Pons (tissue), 1 donor: ENCODE measurements at places on chromosomes 1 and 21.

DNA sequence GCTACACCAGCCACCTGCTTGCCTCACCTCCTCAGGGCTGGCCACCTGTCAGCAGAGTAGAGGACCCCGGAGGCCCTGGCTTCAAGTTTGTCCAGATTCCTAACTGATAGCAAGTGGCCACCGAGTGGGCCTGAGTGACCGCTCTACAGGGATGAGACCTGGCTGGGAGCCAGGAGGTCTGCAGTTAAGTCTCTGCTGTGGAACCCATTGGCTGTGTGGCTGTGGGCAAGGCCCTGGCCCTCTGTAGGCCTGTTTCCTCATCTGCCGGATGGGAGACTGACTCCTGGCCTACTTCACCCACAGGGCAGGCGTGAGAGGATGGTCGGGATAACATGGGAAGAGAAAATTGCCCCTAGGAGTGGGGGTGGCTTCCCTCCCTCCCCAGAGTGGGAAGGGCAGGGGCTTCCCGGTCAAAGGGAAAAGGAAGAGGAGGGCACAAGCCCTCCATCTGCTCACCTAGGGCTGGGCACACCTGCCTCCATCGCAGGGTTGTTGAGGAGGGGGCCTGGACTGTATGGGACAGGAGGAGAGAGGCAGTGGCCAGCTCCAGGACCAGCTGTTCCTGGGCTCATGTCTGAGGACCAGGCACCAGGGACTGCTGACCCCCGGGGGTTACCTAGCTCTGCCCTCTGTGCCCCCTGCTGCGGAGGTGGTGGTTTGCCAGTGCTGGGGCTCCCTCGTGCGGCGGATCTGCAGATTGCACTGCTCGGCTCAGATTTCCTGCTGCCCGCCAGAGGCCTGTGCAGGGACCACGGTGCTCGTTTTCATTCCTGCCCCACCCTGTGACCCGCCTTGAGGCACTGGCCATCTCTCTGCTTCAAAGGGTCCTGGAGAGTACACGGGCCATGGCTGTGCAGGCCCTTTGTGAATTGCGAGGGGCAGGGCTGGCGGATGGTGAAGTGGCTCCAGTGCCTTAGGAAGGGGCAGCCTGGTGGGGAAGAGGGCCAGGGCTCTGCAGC lies 9.1 kb upstream of the MTFR1L start:
- DNase-seq = no peak

DNA sequence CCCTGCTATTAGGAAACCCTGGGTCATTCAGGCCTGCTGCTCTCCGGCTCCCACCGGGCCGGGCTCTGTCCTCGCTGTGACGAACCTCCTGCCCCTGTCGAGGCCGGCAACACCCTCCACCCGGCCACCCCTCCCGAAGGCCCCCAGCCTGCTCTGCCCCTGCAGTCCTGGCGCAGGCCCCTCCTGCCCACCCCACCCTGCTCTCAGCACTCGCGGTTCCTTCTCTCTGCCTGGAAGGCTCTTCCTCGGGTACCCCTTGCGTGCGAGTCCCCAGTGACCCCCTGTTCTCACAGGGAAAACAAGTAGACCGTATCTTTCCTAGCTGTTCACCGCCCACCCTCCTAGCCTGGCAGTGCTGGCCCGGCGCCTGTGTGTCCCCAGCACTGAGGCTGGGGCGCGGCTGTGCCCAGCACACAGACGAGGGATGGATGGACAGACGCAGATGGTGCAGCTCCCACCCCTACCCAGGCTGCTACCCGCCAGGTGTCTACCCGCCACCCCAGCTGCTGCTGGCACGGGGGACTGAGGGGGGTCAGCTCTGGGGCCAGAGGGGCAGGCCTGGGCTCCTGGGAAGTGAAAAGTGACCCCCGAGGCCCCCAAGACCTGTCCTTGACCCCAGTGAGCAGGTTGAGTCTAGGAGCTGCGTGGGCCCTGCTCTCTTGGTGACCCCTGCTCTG lies 3.1 kb upstream of the VWA1 start:
- no peak for DNase-seq

DNA sequence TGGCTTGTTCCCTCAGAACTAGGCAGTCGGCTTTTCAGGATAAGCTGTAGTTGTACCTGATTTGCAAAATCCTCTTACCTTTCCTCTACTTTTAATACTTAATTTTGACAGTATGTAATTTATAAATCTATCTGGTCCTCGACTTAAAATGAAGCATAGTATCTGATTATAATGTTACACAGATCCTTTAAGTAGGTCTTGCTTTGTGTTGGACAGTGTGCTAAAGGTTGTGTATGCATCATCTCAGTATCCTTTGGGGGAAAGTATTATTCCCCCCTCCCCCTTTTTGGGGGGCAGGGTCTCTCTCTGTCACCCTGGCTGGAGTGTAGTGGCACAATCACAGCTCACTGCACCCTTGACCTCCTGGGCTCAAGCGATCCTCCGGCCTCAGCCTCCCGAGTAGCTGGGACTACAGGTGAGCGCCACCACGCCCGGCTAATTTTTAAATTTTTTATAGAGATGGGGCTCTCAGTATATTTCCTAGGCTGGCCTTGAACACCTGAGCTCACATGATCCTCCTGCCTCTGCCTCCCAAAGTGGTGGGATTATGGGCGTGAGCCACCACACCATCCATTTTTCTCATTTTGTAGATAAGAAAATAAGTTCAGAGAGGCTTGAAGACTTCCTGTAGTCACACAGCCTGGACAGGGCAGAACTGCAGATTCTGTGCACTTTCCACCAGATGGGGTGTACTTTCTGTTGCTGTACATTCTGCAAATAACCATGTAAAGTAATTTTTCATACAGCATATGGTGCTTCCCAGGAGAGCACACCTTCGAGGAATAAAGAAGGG lies 791 bp upstream of the STX6 start:
- DNase-seq = no peak

- no peak for DNase-seq
Measured at GRCh38 chr1:248787430-248787829, 31.9 kb upstream of the LYPD8 start.

GRCh38 chr1:5125208-5125607 lies 470.8 kb downstream of the AJAP1 start:
- no peak for DNase-seq

GRCh38 chr21:40115775-40116174 lies 248.5 kb downstream of the PCP4 start:
- DNase-seq = no peak

- DNase-seq = no peak
Measured at GRCh38 chr1:223331929-223332328, 32.0 kb downstream of the SUSD4 start.

GRCh38 chr1:17610713-17611112 lies 71.2 kb downstream of the ARHGEF10L start:
- no peak for DNase-seq

- no peak for DNase-seq
Measured at GRCh38 chr1:233375653-233376052, 48.1 kb downstream of the MAP3K21 start.

- DNase-seq = no peak
Measured at GRCh38 chr21:16046656-16047330, 317.0 kb downstream of the USP25 start.

DNA sequence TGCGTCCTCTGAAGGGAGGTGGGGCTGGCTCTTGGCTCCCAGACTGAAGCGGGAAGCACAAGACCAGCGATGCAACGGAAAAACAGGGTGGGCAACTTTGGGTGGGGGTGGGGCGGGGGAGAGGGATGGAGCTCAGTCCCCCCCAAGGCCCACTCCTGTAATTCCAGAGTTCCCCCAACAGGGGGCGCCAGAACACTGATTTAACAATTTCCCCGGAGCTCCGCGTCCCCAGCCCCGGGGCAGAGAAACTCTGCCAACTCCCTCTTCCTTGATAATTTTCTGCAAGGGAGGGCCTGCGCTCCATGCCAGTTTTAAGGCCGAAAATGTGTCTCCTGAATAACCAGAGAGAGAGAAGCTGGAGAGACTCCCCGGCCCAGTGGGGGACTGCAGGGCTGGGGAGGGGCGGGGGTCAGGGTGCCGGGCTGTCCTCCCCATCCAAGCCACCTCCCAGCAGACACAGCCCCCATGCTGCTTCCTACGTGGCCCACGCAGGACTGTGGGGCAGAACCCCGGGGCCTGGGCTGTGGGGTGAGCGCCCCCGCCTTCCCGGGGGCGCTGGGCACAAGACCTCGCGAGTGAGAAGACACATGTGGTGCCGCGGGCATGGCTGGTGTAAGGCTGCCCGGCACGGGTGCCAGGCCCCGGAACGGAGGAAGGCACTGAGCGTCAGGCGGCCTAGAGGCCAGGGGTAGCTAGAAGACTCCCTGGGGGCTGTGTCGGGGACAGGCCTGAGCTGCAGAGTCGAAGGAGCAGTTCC lies 51.4 kb downstream of the KIF21B start:
- peak; percentile 54 for DNase-seq

- no peak for DNase-seq
Measured at GRCh38 chr1:30477588-30477987, 245.8 kb downstream of the MATN1 start.

- DNase-seq = no peak
Measured at GRCh38 chr1:104467590-104467989, 717.9 kb downstream of the AMY1C start.

GRCh38 chr1:201116091-201116490 lies 3.9 kb upstream of the CACNA1S start:
- no peak for DNase-seq

DNA sequence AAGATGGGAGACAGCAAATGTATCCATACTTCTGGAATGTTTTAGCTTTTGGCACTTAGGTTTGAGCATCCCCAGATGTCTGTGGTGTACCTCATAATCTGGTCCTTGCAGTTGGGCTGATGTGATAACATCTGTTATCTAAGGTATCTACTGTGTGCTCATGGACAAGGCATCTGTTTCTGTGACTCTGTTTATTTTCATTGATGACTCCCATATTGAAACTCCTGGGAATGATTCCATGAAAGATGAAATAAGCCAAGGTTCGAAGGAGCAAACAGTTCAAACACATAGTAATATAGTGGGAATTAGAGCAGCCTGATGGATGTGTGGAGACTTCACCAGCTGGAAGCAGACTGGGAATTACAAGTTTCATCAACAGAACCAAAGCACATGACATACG lies 20.7 kb upstream of the TRIM45 start:
- DNase-seq = no peak

DNA sequence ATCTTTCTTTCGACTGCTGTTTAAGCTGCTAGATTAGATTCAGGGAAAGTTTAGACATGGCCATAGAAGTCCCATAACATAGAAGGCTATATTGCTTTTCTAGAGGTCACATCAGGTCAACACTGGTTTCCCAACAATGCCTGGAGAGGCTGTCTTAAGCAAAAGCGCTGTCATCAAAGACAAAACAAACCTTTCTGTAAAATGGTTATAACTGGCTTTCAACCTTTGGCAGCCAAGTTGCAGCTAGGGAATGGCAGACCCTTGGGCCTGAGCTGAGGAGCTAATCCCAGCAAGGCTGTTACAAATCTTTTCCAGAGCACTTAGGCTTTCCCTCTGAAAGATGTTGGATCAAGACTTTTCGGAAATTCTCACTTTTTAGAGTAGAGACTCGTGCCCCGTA lies 11.2 kb upstream of the ABCA4 start:
- no peak for DNase-seq

GRCh38 chr1:44801491-44802305 lies 1.5 kb downstream of the PLK3 start:
- no peak for DNase-seq

DNA sequence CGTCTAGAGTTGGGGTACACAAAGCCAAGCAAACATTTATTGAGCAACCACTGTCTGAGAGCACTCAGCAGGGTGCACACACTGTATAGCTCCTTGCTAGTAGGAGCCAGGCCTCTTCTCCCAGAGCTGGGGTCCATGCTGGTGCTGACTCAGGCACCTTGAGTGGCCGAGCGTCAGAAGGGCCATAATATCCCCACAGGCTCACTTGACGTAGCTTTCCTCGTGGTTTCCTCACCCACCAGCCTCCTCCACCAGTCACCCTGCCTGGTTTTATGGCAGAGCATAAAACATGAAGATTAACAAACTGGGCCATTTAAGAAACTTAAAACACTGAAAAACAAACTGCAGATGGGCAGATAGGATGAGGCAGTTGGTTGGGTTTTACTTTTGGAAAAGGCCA lies 361.5 kb downstream of the HHAT start:
- no peak for DNase-seq

GRCh38 chr1:225451340-225451739 lies 23.5 kb upstream of the LBR start:
- DNase-seq = no peak

DNA sequence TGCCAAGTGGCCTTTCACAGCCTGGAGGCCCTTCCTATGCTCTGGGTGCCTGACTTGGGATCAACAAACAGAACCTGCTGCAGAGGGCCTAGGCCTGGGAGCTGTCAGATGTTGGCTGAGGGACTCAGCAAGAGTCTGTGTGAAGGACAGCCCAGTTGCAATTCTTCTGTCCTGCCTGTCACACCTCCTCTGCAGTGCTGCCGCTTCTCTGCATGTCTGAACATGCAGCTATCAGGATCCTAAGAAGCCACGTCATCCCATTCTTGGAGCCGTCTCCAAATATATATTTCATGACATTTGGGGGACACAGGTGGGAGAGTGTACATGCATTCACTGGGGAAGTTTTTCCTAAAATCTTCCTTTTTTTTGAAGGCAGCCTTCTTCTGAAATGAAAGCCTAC lies 8.6 kb downstream of the FCAMR start:
- no peak for DNase-seq

GRCh38 chr1:106268070-106268469 lies 788.4 kb upstream of the PRMT6 start:
- peak; percentile 59 for DNase-seq
